Stimulated activated CD4-positive, alpha-beta T cell treated with anti-CD3 and anti-CD28 coated beads, Interleukin-4, amount 100 ng/mL, for 24 hours (primary cell): ENCODE measurements at places on chromosomes 13 and 19.
A peak's percentile ranks its signal among the peaks of the same experiment; 100 is the strongest.

DNA sequence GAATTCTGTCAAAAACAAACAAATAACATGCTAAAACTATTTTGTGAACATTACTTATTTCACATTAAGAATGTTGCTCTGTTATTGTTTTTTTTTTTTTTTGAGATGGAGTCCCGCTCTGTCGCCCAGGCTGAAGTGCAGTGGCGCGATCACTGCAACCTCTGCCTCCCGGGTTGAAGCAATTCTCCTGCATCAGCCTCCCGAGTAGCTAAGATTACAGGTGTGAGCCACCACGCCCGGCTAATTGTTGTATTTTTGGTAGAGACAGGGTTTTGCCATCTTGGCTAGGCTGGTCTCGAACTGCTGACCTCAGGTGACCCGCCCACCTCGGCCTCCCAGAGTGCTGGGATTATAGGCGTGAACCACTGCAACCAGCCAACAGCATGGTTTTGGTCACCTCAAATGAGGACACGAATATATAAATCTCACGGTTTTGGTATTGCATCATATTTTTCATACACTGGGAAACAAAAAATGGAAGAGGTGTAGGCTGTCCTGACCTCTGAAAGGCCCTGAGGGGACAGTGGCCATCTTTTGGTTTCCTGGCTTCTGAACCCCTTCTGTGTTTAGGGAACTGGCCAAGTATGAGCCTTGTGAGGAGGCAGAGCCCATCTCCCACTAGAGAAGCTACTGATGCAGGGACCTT lies 25.5 kb downstream of the GPR42 start:
- no peak for DNase-seq

- DNase-seq: no peak
Observed at GRCh38 chr19:16376241-16376640, 51.6 kb downstream of the KLF2 start.

GRCh38 chr19:16252459-16253205 lies 54.9 kb downstream of the AP1M1 start:
- no peak for DNase-seq

- DNase-seq: no peak
Observed at GRCh38 chr19:55546822-55547614, 1.7 kb upstream of the SBK3 start.

GRCh38 chr13:51614350-51614786 lies 30.1 kb downstream of the WDFY2 start:
- peak; percentile 53 for DNase-seq

DNA sequence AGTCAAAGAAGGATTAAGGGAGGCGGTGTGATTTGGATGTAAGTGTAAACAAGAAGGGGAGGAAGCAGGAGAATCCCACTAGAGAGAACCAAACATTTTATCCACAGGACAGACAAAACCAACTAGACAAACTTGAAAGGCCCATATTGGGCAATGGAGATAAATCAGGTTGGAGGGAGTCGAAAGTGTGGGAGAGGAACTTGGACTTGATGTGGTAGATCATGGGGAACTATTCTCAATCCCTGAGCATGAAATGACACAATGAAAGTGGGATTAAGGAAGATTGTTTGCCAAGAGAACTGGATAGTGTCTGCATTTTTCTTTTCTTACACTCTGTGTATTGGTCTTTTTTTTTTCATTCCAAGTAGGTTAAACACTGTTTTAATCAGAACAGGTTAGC lies 17.9 kb downstream of the GPR183 start:
- DNase-seq: no peak

DNA sequence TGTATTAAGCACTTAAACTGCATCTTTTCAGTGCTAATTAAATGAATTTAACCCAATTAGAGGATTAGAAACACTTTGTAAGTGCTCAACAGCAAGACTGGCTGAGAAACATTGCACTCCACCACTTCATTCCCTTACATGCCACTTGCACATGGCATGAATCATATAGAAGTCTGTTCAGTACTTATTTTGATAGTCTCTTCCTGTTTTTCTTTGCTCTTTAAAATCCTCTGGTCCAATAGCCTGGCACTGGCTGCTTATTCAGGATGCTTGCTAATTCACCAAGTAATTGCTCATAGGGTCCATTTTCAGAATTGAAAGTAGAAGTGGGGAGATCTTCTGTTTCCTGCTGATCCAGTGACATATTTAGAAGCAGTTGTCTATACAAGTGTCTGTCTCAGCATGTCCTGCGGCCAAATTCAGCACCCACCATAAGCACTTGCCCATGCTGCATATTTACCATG lies 900.1 kb downstream of the PCDH9 start:
- no peak for DNase-seq

DNA sequence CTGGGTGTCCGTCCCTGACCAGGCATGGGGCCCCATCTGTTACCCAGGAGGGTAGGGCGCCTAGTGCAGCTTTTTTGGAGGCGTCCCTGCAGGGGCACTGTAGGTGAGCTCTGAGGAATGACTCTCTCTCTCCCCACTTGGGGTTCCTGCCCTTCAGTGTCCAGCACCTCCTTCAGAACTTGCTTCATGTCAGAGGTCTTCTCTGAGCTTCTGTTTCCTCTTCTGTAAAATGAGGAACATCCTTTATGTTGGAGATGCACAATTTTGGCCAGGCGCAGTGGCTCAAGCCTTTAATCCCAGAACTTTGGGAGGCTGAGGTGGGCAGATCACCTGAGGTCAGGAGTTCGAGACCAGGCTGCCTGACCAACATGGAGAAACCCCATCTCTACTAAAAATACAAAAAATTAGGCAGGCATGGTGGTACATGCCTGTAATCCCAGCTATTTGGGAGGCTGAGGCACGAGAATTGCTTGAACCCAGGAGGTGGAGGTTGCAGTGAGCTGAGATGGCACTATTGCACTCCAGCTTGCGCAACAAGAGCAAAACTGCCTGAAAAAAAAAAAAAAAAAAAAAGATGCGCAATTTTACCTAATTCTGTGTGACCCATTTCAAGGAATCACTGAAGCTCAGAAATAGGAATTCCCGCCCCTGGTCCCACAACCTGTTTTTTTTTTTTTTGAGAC lies 15.2 kb upstream of the PIK3R2 start:
- DNase-seq: no peak

DNA sequence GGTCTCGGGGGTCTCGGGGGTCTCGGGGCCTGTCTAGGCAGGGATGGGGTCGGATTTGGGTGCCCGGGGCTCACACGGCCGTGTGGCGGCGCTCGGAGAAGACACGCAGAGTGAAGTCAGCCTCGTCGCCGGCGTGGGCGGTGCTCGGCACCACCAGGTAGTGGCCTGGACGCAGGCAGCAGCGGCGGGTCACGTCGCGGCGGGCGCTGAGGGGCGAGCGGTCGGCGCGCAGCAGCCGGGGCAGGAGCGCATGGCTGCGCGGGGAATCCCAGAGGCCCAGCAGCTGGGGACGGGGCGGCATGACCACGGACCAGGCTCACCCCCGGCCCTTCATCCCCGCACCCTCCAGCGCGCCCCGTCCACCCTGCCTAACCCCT lies 8.2 kb downstream of the CAPN12 start:
- peak; percentile 53 for DNase-seq

- no peak for DNase-seq
Observed at GRCh38 chr13:66405908-66406802, 824.0 kb downstream of the PCDH9 start.

GRCh38 chr13:106530171-106530851 lies 5.2 kb downstream of the EFNB2 start:
- DNase-seq: no peak

GRCh38 chr19:607301-608154 lies 17.8 kb downstream of the HCN2 start:
- no peak for DNase-seq

GRCh38 chr19:2962018-2962670 lies 15.2 kb upstream of the TLE6 start:
- peak; percentile 56 for DNase-seq

DNA sequence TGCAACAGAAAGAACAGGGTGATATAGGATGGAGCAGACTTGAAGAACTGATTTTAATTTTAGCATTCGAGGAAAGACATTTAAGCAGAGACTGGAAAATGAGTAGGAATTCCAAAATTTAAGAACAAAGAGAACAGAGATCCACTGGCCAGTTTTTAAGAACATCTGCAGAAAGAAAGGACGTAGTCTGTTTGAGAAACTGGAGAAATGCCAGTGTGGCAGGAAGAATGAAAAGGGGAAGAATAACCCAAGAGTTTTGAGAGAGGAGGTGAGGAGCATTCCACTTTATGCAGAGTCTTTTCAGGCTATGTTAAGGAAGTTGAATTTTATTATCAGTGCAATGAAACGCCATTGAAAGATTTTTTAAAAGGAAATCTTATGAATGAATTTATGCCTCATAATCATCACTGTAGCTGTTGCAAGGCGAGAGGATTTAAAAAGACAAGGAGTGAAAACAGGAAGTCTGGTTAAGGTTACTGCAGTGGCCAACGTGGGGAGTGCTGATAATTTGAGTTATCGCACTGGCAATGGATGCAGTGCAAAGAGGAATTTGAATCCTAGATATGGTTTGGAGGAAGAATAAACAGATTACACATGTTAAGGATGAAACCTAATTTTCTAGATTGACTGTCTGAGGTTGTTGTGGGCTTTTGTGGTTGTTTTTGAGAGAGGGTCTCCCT lies 253.8 kb downstream of the DACH1 start:
- DNase-seq: no peak

GRCh38 chr13:98039261-98039660 lies 85.8 kb downstream of the IPO5 start:
- DNase-seq: no peak

DNA sequence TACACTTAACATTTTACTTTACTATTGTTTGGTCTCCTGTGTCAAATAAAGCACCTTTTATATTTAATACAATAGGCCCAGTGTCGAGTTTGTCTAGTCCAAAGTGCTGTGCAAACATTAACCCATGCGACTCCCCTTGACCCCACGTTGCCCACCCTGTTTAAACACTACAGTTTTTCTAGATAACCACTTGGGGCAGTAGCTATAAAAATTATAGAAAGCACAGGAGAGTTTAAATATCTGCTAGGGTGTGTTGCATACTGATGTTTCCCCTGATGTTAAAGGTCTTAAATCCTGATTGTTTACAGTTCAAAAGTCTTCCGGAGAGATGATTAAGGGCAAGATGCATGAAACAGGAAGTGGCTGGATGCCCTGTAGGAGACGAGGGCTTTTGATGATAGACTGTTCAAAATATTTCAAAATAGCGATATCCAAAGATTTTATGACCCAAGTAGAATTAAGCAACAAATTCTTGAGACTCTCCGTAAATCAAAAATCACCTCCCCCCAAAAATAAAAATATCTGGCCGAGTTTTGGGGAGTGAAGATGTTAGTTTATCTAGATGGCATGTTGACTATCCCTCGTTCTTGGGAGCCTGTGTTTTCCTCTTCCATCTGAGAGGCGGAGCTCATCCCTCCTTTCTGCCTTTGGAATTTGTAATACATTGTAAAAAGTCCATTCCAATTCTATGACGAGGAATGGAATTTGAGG lies 167.1 kb downstream of the FGF9 start:
- DNase-seq: no peak

DNA sequence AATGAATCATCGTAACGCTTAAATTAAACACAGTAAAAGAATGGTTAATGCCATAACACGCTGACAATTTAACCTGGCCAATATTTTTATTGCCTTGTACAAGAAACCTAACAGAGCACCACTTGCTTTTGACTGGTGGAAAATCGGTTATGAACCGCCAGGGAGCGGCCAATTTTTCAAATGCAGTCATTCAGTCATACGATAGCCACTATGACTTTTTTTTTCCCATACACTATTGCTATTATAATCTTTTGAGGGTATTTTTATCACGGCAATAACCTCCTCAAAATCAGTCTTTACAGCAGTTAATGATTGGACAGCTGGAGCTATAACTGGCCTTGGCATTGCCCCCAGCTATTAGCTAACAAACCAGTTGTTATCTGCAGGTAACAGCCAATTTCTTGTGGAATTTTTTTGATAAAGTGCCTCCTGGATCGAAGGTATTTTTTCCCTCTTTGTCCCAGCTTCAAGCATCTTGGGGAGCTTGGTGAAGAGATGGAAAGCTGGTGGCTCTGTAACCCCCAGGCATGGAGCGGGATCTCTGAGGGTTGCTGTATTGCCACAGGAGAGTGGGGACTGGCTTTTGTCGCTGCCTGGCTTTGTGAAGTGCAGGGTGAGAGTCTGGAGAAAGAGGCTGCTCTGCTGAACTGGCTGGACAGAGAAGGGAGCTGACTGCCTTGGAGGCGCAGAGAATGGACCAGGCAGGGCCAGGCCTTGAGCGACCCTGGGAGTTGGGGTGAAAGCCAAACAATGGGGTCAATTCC lies 198.4 kb upstream of the ZNF536 start:
- DNase-seq: no peak

GRCh38 chr19:6484230-6484629 lies 2.6 kb upstream of the DENND1C start:
- DNase-seq: no peak

DNA sequence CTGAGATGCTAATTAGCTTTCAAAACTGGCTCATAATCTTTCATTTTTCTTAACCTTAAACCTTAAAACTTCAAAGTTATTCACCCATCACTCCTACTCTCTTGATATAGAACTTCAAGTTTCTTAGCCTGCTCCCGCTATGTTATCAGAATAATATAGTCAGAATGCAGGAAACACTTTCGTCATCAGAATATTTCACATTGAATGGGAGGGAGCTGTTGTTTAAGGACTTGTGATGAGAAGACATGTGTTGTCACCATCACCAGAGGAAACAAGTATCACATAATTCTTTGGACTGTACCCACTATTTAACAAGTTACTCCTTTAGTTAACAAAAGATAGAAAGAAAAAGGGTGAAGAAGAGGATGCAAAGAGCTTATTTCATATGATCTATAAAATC lies 65.0 kb upstream of the FNDC3A start:
- no peak for DNase-seq
